ENCODE measurements at places on chromosomes 13 and 19.

DNA sequence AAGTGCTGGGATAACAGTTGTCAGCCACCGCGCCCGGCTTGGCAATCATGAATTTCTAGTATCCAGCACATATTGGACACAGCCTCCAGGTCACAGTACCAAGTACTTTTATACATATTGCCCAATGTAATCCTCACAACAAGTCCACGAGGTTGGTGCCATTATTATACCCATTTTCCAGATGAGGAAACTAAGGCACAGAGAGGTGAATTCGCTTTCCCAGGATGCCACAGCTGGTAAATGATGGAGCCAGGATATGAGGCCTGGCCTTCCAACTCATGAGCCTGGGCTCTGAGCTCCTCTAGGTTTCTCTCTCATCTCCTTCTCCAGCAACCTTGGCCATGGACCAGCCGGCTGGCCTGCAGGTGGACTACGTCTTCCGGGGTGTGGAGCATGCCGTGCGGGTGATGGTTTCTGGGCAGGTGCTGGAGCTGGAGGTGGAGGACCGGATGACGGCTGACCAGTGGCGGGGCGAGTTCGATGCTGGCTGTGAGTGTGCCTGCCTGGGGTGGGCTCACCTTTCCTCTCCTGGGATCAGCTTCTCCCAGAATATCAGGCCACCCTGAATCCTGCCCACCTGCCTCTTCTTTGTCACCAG is 7.5 kb downstream of the CCDC61 start:
- DNase-seq = no peak

- no peak for DNase-seq
Measured at GRCh38 chr13:106794117-106794516, 226.2 kb upstream of the ARGLU1 start.

GRCh38 chr13:109787135-109787954 is 962 bp upstream of the IRS2 start:
- DNase-seq = no peak

GRCh38 chr13:101473458-101473857 is 21.0 kb downstream of the ITGBL1 start:
- DNase-seq = no peak

- DNase-seq = no peak
Measured at GRCh38 chr13:99374169-99374991, 67.2 kb upstream of the GPR183 start.

DNA sequence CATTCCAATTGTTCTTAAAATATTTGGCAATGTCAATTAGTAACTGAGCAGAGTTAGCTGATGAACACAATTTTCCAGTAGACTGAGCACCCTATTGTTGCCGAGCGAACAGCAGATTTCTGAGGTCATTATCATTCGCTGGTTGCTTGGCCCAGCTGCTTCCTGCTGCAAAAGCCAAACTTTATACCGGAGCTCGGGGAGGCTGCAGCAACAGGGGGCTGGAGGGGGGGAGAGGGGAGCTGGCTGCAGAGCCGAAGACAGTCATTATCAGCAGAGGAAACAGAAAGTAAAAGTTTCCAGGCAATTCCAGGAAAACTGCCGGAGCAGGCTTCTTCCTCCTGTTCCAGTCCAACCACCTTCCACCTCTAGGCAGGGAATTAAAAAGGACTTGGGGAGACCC is 77.9 kb downstream of the ZNF536 start:
- no peak for DNase-seq

DNA sequence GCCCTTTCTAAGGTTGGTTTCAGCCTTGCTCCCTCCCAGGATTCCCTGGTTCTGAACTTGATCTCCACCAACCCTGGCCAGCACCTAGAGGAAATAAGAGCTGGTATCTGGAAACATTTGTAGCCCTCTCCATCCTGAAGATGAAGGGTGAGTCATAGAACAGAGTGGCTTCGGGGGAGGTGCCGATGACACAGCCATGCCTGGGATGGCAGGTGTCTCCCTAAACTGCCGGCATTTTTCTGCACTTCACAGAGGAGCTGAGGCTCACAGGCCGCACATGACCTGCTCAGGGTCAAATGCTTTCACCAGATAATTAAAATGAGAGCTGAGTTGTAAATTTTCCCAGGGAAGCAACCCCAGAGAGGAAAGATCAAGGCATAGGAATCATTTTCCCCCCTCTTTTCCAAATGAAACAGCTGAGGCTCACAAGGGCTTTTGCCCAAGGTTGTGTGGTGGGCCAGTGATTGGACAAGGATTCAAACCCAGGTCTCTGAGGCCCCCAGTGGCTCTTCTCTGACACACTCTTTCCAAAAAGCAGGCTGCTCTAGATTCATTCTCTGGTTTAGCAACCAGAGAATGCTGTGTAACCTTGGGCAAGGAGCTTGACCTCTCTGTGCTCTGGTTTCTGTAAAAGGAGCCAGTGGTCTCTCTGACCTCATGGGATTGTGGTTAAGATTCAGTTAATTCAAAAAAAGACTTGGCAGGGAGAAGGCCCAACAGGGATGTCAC is 1.2 kb upstream of the SLC25A42 start:
- DNase-seq = no peak

DNA sequence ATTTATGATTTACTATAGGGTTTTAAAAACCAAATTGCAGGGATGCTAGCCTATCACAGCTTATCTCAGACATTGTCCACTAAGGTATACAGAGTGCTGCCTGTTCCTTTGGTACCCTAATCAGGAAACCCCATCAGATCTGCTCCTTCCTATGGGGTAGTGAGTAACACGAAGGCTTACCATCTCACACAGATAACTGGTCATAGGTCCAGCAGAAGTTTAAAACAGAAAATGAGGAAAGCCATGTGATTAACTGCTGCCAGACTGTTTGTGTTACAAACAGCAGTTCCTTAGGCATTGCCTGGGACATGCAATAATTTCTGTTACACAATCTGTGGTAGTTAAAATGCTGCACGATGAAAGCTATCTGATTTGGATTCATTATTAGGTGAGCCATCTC is 53.5 kb upstream of the ALOX5AP start:
- DNase-seq = no peak

- no peak for DNase-seq
Measured at GRCh38 chr19:31535691-31536460, 186.6 kb upstream of the TSHZ3 start.
